Left ventricle myocardium superior (tissue), 1 donor: ENCODE measurements at places on chromosomes 6 and 20.

DNA sequence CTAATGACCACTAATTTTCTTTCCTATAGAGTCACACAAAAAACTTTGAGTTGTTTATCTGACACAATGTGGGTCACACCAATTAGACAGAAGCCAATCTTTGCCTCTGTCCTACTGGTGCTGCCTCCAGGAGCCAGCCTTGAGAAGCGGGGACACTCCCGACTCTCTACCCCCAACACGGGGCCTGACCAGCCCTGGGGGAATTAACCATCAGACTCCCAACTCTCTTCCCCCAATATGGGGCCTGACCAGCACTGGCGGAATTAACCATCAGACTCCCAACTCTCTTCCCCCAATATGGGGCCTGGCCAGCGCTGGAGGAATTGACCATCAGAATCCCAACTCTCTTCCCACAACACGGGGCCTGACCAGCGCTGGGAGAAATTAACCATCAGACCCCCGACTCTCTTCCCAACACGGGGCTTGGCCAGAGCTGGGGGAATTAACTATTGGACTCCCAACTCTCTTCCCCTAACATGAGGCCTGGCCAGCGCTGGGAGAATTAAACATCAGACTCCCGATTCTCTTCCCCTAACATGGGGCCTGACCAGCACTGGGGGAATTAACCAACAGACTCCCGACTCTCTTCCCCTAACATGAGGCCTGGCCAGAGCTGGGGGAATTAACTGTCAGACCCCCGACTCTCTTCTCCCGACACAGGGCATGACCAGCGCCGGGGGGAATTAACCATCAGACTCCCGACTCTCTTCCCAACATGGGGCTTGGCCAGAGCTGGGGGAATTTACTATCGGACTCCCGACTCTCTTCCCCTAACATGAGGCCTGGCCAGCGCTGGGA lies 12.5 kb downstream of the CST7 start:
- DNase-seq: no peak

DNA sequence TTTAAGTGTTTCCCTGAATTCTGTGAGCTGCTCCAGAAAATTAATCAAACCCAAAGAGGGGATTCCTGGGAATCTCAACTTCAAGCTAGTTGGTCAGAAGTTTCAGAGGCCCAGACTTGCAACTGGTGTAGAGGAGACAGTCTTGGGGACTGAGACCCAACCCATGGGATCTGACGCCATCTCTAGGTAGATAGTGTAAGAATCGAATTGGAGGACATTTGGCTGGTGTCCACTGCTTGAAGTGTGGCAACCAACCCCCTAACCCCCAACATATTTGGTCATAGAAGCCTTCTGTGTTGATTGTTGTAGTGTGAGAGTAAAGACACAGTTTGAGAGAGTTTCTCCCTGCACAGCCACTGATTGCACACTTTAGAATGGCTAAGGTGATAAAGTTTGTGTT lies 103.5 kb upstream of the CARMIL1 start:
- DNase-seq: no peak

DNA sequence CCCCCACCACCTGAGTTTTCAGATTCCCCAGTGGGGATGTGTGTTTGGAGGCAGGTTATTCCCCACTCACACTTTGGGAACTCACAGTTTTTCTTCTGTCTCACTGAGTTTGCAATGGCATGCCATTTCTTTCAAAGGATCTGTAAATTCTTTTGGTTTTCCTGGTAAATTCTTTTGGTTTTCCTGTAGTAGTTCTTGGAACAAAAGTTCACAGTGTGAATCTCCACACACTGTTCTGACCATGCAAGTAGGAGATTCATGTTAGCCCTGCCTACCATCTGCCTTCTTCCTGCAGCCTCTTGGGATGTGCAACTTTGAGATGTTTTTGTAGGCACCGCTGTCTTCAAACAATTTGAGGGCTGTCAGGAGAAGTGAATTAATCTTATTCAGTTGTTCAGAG lies 165.6 kb upstream of the OGFRL1 start:
- no peak for DNase-seq

GRCh38 chr20:45782890-45783289 lies 8.8 kb downstream of the WFDC3 start:
- DNase-seq: no peak

GRCh38 chr6:77876300-77876699 lies 223.5 kb downstream of the MEI4 start:
- DNase-seq: no peak

- no peak for DNase-seq
These were observed 88.3 kb upstream of the COL21A1 start for GRCh38 chr6:56335726-56336125.

- peak; percentile 47 for DNase-seq
These were observed 7.2 kb upstream of the TRIB3 start for GRCh38 chr20:373171-373890.

GRCh38 chr6:30007132-30007764 lies 53.8 kb upstream of the POLR1H start:
- DNase-seq: peak; percentile 50

DNA sequence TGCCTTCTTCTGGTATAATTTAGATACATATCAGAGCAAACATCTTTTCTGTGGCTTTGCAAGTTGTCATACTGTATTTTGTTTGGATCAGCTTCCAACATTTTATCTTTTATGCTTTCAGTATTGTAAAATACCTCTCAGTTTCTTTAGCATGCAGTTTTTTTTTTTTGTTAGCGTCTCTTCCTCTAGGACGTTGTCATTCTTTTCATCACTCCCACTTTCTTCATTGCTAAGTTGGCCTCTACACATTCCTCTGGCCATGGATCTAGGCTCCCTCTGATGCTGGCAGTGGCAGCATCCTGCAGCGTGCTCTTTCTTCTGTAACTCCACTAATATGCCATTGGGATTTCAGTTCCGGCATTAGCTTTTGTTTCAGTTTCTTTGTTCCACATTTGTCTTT lies 21.7 kb downstream of the RPRD1B start:
- no peak for DNase-seq

DNA sequence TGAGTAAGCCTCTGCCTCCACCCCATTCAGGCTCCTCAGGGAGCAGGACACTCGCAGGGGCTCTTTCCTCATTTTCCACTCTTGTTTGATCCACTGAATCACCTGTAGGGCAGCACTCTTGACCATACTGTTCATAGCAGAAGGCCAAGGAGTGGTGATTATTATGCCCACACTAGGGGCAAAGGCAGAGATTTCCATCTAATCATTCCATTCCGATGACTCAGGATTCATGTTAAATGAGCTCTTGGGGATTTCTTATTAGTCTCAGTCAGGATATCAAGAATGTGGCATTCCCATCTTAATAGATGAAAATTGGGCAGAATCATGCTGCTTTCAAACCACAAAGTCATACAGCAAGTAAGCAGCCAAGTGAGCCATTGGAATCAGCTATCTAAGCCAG lies 101.9 kb upstream of the MOCS1 start:
- no peak for DNase-seq

DNA sequence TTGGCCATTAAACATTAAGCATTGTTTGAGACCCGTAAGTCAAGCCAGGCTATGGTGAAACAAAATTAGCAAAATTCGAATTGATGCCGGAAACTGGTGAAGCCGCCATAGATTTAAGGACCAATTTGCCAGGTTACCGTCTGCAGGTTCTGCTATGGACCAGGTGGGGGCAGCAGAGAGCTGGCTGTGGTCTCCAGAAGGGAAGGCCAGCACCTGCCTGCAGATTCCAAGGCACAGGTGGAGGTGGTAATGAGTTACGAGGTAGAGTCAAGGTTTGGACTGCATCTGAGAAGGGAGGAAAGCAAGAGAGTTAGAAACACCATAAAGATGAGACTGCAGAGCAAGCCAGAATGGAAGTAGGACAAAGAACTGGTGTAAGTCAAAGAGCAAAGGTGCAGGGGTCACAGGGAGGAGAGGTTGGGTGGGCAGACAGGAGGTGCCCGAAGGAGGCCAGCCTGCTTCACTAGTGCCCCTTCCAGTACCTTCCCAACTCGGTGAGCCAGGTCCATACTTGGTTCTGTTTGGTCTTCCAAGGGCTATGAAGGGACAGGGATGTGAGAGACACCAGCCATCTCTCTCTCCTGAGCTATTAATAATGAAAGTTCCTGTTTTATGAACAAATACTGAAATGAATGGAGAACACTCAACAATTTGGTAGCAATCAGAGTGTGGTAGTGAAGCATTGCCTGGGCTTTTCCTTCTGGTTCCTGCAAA lies 131.6 kb upstream of the ESR1 start:
- peak; percentile 43 for DNase-seq

GRCh38 chr6:117265410-117266256 lies at the start of gene VGLL2:
VGLL2 (plus strand) TSS chr6:117265558; CDS start chr6:117265764, 206 bp downstream.
- DNase-seq: peak; percentile 62

DNA sequence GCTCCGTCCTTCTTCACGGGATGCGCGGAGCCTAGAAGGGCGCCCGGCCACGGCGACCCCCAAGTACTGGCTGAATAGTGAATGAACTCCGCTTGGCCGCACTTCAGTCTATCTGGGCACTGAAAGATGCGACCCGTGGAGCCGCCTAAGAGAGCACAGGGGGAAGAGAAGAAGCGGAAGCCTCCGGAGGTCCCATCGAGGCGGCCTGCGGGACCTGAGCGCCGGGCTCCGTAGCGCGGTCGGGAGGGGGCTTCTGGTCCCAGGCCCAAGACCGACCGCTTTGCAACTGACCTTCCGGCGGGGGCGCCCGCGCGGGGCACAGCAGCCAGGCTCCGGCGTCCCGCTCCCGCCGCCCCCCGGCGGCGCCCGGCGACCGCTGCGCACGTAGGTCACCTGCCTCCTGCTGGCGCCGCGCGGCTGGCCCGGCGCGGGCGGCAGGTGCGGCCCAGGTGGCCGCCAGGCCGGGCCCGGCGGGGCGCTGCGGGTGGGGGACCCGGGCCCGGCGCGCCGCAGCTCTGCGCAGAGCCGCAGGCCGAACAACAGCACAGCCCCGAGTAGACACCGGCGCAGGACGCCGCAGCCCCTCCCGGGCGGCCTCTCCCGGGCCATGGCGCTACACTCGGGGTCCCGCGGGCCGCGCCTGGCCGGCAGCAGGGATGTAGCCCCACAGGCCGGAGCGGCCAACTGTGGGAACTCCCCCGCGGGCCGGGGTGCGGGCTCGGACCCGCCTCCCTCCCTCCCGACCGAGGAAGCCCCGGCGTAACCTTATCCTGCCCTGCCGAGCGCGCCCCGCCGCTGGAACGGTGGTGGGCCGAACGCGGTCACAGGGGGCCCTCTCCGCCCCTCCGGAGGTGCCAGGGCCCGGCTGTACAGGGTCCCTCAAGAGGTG lies at the start of gene METTL24:
Gene METTL24 (minus strand): TSS at position 686 of the 889 bp plus-strand sequence. CDS start 77 bp downstream, at position 609.
- peak; percentile 46 for DNase-seq

DNA sequence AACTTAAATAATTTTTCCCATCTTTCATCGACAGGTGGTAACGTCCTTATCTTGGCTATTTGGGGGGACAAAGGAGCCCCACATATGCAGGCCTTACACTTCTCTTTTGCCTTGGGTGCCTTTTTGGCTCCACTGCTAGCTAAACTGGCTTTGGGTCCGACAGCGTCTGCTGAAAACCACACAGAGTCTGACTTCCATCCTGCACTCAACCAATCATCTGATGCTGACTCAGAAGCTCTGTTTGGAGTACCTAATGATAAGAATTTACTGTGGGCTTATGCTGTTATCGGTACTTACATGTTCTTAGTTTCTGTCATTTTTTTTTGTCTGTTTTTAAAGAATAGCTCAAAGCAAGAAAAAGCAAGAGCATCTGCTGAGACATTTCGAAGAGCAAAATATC lies 178.5 kb downstream of the SLC16A10 start:
- DNase-seq: no peak

- DNase-seq: no peak
These were observed 76.5 kb downstream of the LYRM4 start for GRCh38 chr6:5184218-5184617.

DNA sequence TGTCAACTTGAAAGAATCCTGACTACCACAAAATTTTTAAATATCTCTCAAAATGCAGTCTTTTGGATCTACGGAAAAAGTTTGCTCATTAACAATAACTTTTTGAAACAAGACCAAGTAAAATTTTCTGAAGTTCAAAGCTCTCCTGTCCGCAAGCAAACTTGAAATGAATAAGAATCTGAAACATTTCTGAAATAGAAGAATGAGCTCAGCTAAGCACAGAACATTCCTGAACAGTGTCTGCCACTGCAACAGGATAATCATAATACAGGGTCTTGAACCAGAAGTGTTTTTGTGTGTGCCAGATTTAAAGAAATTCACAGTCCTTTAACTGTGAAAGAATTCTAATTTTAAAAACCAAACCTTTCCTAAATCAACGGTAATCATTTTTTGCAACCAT lies 49.1 kb upstream of the TASP1 start:
- no peak for DNase-seq

- DNase-seq: peak; percentile 91
These were observed 45.3 kb upstream of the PRELID3B start for GRCh38 chr20:59087829-59088433.

GRCh38 chr20:59042796-59043631 lies 428 bp upstream of the PRELID3B start:
- DNase-seq: peak; percentile 98

GRCh38 chr6:149209871-149210775 lies 107.4 kb upstream of the TAB2 start:
- DNase-seq: no peak

- DNase-seq: no peak
These were observed 57.3 kb upstream of the CST7 start for GRCh38 chr20:24891546-24892393.

DNA sequence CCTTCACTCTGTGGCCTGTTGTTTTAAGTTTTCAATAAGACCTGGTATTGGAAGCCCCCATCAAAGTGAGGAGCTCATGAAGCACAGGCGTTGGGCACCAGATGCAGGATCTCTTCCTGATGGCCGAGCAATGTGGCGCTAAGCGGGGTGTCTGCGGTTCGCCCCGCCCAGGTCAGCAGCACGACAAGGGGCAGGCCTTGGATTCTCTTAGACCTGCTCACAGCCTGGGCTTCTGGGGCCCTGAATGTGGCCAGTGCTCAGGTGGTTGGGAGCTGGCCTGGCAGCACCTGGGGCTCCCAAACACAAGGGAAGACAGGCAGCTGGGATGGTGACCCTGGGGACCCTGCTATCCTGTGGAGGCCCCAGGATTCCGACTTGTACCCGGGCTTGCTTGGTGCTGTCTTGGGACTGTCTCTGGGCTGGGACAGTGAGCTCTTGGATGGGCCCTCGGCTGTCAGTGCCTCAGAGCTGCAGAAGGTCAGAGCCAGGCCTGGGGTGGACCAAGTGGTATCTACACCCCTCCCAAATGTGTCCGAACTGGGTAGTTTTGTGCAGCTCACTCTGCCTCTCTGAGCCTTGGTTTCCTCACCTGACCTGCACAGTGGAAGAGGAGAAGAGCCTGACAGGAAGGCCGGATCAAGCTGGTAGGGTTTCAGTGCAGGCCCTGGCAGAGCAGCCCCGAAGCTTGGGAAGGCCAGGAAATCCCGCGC lies 69.1 kb downstream of the PHACTR3 start:
- DNase-seq: no peak

- DNase-seq: no peak
These were observed 104.9 kb upstream of the LGSN start for GRCh38 chr6:63424636-63425035.

GRCh38 chr20:13186043-13186774 lies 34.9 kb upstream of the ISM1 start:
- no peak for DNase-seq
